ENCODE measurements at places on chromosomes 2 and 18. TPM values are rescaled to one million over a fixed set of nuclear protein-coding genes. Genes with fewer than 3 reads are reported as not detected.

Gene MFSD6
- 55.6 TPM for total RNA-seq

DNA sequence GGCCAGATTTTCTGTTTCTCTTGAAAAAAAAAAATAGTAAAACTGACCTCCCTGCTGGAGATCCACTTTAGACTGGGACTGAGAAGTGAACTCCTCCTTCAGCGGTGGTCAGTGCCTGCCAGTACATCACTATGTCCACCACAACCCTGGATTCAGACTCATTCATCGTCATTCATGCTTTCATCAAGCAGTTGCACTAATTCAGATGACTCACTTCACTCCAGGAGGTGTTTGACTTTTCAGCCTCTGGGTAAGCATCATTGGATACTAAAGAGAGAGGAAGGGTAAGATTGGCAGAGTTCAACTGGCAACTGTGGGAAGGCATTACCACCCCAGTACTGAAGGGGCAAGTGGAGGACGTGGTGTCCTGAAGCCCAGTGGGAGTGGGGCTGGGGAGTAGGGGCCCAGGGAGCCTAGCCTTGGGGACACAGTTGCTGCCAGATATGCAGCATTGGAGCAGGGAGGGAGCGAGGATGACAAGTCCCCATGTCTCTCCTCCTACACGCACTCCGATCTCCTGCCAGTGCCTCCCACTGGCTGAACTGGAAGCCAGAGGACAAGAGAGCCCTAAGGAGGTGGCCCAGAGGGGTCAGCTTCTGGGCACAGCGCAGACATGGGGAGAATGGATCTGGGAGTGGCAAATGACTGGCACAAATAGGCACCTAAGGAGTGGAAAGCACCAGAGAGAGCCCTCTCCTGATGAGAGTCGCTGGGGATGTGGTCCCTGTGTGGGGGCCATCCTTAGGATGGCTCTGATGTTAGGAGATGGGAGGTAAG, 111.1 kb downstream of the TGFA start:
- no peaks in the 10 kb centered on the region for H3K27me3 ChIP-seq
- DNase-seq: no peak
- peak overlapping the region; percentile 41 for H3K4me3 ChIP-seq
- no peaks in the 10 kb centered on the region for H3K36me3 ChIP-seq

DNA sequence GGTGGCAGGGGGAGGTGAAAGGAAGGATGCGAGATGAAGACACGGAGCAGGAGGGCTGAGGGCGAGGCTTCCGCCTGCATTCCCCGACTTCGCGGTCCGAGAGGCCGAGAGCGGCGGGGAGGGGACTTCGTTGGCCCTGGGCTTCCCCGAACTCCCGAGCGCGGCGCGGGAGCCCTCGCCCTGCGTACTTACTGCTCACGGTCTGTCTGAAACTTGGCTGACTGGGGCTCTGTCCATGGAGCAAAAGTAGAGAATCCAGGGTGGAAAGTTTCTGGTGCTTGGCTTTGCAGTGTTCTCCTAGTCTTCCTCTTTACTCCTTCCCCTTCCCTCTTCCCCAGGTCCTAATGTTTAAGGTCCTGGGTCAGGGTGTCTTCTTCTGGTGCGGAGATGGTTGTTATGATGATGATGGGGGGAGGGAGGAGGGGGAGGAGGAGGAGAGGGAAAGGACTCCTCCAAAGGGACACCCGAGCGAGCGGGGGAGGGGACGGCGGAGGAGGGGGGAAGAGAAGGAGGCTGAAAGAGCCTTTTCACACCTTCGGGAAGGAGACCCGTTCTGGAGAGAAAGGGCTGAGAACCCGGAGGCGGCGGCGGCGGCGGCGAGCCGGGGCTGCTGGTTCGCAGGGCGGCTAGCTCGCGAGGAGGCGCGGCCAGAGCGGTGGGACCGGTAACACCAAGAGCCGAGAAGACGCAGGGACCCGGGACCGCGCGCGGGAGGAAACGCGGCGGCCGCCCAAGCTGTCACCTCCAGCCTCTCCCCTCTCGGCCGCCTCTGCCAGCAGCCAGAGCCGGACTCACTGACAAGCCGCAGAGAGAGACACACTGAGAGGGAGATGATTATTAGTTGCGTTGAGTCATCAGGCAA, at the start of gene SATB2:
SATB2 (minus strand) TSS at position 793 of the 862 bp plus-strand sequence. CDS start 1,902 bp downstream, outside the sequence.
- H3K4me3 ChIP-seq: peak within 1 kb of the TSS; percentile 86
- H3K27ac ChIP-seq: no peak within 1 kb of the TSS

Gene EVA1A
- not detected for total RNA-seq

DNA sequence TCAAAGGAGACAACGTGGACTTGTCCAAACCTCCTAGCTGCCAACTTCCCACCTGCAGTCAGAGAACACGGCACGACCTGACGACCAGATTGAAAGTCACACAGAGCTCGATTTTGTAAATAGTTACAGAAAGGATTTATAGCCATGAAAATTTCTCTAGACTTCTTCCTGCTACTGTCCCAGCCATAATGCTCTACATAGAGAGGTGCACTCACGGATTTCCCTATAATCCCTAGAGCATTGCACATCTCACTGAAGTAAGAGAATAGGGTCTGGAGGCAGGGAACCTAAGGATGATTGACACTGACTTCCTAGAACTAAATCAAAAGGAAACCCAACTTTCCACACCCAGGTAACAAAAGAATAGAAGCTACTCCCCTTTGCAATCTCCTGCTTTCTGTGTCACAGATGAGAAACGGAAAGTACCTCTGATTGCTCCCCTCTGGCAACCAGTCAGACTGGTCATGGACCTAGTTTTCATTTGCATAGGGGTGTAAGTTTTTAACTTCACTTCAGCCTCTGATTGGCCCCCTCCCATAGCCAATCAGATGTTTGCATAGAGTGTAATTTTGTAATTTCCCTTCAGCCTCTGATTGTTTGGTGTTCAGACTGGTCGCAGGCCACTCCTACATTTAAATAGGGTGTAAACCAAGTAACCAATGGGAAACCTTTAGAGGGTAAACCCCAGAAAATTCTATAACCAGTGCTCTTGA, 58.6 kb upstream of the FBXO11 start:
- H3K36me3 ChIP-seq: peaks cover 2% of the 10 kb centered on the region
- no peak for DNase-seq
- no peak overlapping the region for H3K4me3 ChIP-seq

DNA sequence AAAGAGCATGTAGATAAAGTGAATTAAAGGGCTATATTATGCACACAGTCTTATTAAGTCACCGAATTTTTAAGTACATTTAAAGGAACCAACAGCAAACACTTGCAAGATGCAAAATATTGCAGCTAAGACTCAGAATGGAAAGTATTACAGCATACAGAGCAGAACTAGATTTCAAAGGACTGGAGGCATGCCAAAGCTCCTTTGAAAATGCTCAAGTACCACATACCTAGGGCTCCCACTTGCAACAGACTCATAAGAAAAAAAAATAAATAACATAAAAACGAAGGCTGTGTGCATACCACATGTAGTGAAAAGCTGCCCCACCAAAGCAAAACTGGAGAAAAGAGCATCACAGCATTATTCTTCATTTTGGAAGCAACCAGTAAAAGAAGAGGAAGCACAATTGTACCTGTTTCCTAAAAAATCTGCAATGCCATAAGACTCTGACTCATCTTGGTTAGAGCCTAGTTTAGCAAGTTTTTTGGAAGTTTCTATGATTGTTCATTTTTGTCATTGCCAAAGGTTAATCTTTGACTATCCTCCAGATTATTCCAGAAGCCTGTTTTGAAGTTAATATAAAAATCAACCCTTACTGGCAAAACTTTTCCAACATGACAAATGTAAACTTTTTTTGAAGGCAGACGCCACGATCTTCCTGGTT, 306.0 kb upstream of the COL3A1 start:
- no peak overlapping the region for H3K4me3 ChIP-seq
- H3K27me3 ChIP-seq: no peaks in the 10 kb centered on the region
- H3K36me3 ChIP-seq: no peaks in the 10 kb centered on the region

DNA sequence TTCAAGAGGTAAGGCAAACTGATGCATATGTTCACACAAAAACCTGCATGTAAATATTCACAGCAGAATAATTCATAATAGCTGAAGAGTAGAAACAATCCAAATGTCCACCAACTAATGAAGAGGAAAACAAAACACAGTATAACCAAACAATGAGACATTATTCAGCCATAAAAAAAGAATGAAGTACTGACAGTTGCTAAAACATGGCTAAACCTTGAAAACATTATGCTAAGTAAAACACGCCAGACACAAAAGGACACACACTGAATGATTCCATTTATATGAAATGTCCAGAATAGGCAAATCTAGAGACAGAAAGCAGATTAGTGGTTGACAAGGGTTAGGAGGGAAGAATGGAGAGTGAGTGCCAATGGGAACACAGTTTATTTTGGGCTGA, 86.9 kb downstream of the SESTD1 start:
- H3K4me3 ChIP-seq: no peak overlapping the region
- H3K27ac ChIP-seq: no peak overlapping the region
- no peaks in the 10 kb centered on the region for H3K36me3 ChIP-seq

DNA sequence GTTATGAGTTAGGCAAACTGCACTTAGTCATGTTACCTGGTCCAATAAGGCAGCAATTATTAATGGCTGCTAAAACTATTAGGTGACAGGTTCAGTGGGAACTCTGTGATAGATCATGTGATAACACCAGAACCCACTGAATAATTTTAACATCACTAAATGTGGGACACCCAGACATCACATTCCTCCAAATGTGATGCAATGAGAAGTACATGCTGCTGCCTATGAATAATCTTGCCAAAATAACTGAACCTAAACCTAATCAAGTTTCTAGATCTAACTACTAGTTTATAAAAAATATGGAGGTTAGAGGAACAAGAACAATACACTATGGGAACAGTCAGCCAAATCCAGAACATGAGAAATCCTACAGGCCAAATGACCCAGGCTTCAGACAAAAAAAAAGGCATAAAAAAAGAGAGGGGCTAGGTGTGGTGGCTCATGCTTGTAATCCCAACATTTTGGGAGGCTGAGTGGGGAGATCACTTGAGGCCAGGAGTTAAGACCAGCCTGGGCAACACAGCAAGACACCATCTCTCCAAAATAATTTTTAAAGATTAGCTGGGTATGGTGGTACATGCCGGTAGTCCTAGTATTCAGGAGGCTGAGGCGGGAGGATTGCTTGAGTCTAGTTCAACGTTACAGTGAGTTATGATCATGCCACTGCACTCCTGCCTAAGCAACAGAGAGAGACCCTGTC, 7.0 kb upstream of the ACTR2 start:
- H3K27ac ChIP-seq: no peak overlapping the region
- H3K27me3 ChIP-seq: no peaks in the 10 kb centered on the region
- peaks cover 4% of the 10 kb centered on the region for H3K4me1 ChIP-seq
- no peak for DNase-seq
- no peak overlapping the region for H3K4me3 ChIP-seq

Gene DUSP19
- 1.6 TPM for total RNA-seq

DNA sequence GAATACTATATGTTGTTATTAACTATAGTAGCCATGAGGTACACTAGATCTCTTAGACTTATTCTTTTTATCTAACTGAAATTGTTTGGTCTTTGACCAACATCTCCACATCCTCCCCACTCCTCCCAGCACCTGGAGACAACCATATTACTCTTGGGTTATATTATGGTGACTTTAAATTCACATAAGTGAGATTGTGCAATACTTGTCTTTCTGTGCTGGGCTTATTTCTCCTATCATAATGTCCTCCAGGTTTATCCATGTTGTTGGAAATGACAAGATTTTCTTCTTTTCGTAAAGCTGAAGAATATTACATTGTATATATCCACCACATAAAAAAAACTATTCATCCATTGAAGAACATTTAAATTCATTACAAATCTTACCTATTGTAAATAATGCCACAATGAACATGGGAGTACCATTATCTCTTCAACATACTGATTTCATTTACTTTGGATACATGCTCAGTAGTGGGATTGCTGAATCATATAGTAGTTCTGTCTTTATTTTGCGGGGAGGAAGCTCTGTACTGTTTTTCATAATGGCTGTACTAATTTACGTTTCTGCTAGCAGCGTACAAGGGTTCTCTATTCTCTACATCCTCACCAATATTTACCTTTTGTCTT, 159.2 kb upstream of the SCN7A start:
- no peaks in the 10 kb centered on the region for H3K36me3 ChIP-seq
- H3K27me3 ChIP-seq: no peaks in the 10 kb centered on the region

- no peak overlapping the region for H3K4me3 ChIP-seq
- no peak for DNase-seq
- H3K36me3 ChIP-seq: no peaks in the 10 kb centered on the region
- peaks cover 2% of the 10 kb centered on the region for H3K4me1 ChIP-seq
Measured at GRCh38 chr18:379681-380330, 112.0 kb upstream of the THOC1 start.

GRCh38 chr18:77811503-77811902, 561.9 kb downstream of the GALR1 start:
- no peaks in the 10 kb centered on the region for H3K4me1 ChIP-seq
- DNase-seq: no peak
- H3K27me3 ChIP-seq: peaks cover 4% of the 10 kb centered on the region
- H3K27ac ChIP-seq: no peak overlapping the region
- no peaks in the 10 kb centered on the region for H3K36me3 ChIP-seq

Gene C1QL2
- not detected for total RNA-seq

DNA sequence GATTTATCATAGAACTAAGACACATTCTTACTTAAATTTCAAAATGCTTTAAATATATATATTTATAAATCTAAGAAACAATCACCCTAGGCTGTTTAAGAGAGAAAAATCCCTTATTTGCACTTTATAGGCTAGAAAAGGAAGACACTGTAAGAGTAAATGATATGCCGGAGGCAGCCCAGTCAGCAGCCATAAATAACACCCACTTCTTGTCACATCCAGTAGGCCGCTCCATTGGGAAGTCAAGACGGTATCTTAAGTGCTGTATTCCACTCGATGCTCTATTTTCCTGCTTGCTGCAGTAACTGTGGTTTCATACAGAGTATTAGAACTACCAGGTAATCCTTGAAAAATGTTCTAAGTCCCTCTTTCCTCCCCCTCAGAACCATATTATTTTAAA, 57.9 kb downstream of the ABCA12 start:
- no peaks in the 10 kb centered on the region for H3K36me3 ChIP-seq
- peaks cover 17% of the 10 kb centered on the region for H3K27me3 ChIP-seq
- no peaks in the 10 kb centered on the region for H3K4me1 ChIP-seq
- no peak for DNase-seq
- H3K27ac ChIP-seq: no peak overlapping the region
- no peak overlapping the region for H3K4me3 ChIP-seq

DNA sequence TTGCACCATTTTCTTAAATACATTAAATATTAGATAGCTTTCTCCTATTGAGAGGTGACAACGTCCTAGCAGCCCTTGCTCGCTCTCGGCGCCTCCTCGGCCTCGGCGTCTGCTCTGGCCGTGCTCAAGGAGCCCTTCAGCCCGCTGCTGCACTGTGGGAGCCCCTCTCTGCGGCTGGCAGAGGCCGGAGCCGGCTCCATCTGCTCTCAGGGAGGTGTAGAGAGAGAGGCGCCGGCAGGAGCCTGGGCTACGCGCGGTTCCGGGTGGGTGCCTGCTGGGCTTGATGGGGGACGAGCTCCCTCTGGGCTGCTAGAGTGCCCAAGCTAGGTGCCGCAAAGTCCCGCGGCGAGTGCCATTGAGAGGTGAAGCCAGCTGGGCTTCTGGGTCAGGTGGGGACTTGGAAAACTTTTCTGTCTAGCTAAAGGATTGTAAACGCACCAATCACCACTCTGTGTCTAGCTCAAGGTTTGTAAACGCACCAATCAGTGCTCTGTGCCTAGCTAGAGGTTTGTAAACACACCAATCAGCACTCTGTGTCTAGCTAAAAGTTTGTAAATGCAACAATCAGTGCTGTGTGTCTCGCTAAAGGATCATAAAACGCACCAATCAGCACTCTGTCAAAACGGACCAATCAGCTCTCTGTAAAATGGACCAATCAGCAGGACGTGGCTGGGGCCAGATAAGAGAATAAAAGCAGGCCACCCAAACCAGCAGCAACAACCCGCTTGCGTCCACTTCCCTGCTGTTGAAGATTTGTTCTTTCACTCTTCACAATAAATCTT, 3.1 kb downstream of the RPRD1A start:
- H3K27ac ChIP-seq: no peak overlapping the region
- H3K4me1 ChIP-seq: peaks cover 25% of the 10 kb centered on the region
- no peaks in the 10 kb centered on the region for H3K36me3 ChIP-seq
- no peaks in the 10 kb centered on the region for H3K27me3 ChIP-seq
- DNase-seq: no peak
- peak overlapping the region; percentile 15 for H3K4me3 ChIP-seq

Gene SUMO1
- 61.1 TPM for total RNA-seq
